ENCODE measurements at places on chromosomes 1 and 21. TPM values are rescaled to one million over a fixed set of nuclear protein-coding genes. Genes with fewer than 3 reads are reported as not detected.

DNA sequence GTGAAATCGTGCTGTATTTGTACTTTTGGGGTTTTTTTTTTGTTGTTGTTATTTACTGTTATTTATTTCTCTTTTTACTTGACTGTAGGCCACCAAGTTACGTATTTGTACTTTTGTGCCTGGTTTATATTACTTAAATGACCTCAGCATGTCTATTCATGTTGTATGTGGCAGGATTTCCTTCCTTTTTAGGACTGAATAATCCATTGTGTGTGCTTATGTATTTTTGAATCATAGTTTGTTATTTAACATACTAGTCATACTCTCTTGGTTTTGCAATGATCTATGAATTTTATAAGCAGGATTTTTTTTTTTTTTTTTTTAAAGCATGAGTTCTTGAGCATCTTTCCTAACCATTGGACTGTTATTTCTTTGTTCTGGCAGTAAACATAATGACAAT lies 51.2 kb downstream of the RNF2 start:
- DNase-seq, result no peak
- no peak overlapping the region for H3K27ac ChIP-seq

DNA sequence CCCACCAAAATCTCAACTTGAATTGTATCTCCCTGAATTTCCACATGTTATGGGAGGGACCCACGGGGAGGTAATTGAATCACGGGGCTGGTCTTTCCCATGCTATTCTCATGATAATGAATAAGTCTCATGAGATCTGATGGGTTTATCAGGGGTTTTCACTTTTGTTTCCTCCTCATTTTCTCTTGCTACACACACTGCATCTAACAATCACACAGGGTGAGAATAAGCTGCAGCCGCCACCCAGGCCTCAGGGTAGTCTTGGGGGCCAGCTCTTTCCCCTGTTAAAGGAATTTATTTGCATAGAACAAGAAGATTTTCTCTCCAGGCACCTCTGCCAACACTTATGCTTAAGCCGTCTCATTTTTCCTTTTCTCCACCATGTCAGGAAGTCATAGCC lies 26.0 kb upstream of the GBP6 start:
- no peaks in the 10 kb centered on the region for H3K4me1 ChIP-seq
- no peaks in the 10 kb centered on the region for H3K36me3 ChIP-seq
- DNase-seq, result no peak
- no peaks in the 10 kb centered on the region for H3K27me3 ChIP-seq
- no peak overlapping the region for H3K27ac ChIP-seq

DNA sequence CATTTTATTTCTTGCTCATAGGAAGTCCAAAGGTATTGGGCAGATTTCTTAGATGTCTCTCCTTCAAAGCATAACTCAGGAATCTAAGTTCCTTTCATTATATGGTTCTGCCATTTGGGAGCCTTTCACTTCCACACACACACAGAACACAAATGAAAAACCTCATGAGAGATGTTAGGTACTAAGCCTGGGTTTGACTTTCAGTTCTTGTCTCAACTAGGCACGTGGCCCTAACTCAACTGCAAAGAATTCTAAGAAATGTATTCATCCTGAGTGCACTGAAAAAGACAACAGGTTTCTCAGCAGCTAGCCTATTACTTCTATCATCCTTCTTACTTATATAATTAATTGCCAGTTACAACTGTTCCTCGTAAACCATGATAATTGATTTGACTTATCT lies 190.0 kb upstream of the SAMSN1 start:
- no peaks in the 10 kb centered on the region for H3K36me3 ChIP-seq
- no peak for DNase-seq
- no peak overlapping the region for H3K4me3 ChIP-seq
- H3K27me3 ChIP-seq, result no peaks in the 10 kb centered on the region
- no peaks in the 10 kb centered on the region for H3K4me1 ChIP-seq
- H3K27ac ChIP-seq, result no peak overlapping the region

DNA sequence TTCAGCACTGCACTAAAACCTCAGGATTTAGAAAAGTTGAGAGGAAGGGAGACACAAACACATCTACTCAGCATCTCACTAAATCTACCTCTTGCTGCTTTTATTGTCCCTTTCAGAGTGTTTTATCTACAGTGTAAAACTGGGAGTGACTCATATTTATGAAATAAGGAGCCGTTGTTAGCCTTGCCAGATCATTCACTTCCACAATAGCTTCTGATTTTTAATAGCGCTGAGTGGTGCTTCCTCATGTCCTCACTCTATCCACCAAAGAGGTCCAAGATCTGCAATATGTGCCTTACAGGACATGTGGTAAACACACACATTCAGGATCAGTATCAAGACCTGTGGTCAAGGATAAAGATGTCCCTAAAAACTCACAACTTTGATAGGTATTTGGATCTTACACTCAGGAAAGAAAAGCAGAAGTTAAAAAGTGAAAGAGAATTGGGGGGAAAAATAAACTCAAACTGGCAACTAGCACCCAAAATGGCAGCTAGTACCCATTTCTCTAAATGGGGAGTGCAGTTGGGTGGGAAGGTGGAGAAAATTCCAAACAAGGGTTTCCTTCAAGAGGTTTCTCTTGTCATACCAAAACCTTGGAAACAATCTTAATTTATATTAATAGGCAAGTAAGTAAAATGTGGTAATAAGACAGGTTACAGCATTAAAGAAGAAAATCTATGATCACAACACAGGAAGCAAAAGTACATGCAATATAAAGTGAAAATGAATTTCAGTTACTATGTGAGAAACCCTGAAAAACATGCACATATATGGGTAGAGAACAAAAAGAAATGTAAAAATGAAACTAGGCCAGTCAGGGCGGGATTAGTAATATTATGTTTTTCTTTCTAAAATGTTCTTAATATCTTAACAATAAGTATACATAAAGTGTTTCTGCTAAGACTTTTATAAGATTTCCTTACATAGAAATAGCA lies 15.9 kb downstream of the DUSP10 start:
- no peak for DNase-seq
- H3K27me3 ChIP-seq, result no peaks in the 10 kb centered on the region
- no peak overlapping the region for H3K4me3 ChIP-seq
- no peak overlapping the region for H3K27ac ChIP-seq

GRCh38 chr1:6220236-6220635 lies 14.3 kb downstream of the RNF207 start:
- H3K27me3 ChIP-seq, result no peaks in the 10 kb centered on the region
- peaks cover 40% of the 10 kb centered on the region for H3K4me1 ChIP-seq
- no peak for DNase-seq

DNA sequence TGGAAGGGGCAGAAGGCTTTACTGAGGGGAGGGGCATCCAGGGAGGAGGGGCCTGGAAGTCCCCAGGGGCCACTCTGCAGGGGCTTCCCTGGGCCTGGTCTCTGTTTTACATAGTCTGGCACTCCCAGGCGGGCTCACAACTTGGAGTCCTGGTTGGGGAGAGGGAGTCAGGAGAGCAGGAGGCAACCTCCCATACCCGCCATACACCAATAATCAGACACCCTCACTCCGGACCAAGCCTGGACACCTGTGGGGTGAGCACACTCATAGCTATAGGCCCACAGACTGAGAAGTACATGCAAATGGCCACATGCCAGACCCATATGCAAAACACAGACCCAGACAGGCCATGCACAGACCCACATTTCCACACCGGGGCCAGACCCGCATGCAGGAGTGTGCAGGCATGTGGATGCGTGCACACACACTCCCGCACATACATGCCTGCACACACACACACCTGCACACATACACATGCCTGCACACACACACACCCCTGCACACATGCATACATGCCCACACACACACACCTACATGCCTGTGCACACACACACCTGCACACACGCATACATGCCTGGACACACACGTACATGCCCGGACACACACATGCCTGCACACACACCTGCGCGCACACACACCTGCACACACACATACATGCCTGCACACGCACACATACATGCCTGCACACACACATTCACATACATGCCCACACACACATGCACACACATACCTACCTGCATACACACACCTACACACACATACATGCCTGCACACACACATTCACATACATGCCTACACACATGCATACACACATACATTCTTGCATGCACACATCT lies 89.5 kb upstream of the RUNX3 start:
- H3K4me3 ChIP-seq, result no peak overlapping the region
- H3K4me1 ChIP-seq, result no peaks in the 10 kb centered on the region
- no peak for DNase-seq
- no peak overlapping the region for H3K27ac ChIP-seq
- H3K27me3 ChIP-seq, result peaks cover 6% of the 10 kb centered on the region
- H3K36me3 ChIP-seq, result no peaks in the 10 kb centered on the region

GRCh38 chr1:204653590-204654340 lies 31.8 kb downstream of the LRRN2 start:
- no peak for DNase-seq
- no peaks in the 10 kb centered on the region for H3K27me3 ChIP-seq
- no peaks in the 10 kb centered on the region for H3K4me1 ChIP-seq
- no peak overlapping the region for H3K27ac ChIP-seq
- H3K4me3 ChIP-seq, result no peak overlapping the region

DNA sequence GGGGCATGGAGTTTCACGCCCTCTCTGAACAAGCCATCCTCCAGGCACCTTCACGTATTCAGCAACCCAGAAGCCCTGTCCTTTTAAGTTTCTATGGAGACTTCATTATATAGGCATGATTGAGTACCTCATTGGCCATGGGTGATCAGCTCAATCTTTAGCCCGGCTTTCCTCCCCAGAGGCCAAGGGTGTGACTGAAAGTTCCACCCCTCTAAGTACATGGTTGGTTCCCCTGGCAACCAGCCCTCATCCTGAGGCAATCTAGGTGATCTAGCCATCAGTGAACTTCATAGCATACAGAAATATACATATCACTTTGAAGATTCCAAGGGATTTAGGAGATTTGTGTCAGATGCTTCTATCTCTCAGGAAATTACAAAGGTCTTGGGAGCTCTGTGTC lies 21.3 kb upstream of the DHX9 start:
- no peak overlapping the region for H3K4me3 ChIP-seq
- peaks cover 3% of the 10 kb centered on the region for H3K36me3 ChIP-seq

DNA sequence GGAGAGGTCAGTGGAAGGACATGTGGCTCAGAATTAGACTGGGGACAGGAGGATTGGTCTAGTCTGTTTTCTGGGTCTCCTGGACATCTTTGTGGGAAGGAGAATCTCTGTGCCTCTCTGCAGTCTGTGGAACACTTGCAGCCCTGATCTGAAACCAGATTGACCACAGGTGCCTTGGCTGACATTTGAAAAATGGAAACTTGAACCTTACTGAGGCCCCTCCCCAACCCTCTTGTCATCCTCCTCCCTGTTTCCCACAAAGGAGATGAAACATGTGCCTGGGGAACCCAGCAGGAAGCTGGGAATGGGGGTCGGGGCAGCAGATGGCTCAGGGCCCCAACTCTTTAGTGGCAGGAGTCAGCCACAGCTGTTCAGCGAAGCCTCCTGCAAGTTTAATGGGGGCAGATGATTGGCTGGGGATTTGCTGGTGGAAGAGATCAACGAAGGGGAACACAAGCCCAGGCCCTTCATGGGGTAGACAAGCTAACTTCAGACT lies 18.1 kb downstream of the VASH2 start:
- H3K4me3 ChIP-seq, result no peak overlapping the region
- no peak for DNase-seq
- no peaks in the 10 kb centered on the region for H3K27me3 ChIP-seq
- no peaks in the 10 kb centered on the region for H3K36me3 ChIP-seq

GRCh38 chr1:236168716-236169429 lies 26.5 kb downstream of the GPR137B start:
- H3K27me3 ChIP-seq, result no peaks in the 10 kb centered on the region
- no peaks in the 10 kb centered on the region for H3K36me3 ChIP-seq
- no peak overlapping the region for H3K27ac ChIP-seq
- peak; percentile 68 for DNase-seq

DNA sequence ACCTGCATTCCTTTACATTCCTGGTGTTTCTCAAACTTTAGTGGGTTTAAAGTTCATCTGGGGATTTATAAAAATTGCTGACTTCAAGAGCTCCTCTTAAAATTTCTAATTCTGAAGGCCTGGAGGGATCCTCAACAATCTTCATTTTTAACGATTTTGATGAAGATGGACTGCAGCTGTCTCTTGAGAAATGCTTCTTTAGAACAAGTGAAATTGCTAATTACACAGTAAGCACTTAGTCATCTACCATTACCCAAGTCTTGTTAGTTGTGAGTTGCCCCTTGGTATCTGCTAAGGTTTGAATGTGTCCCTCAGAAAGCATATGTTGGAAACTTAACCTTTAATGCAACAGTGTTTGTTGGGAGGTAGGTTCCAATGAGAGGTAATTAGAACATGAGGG lies 163.7 kb downstream of the LTN1 start:
- no peaks in the 10 kb centered on the region for H3K36me3 ChIP-seq
- H3K27ac ChIP-seq, result no peak overlapping the region
- no peaks in the 10 kb centered on the region for H3K27me3 ChIP-seq
- DNase-seq, result no peak

- no peak overlapping the region for H3K4me3 ChIP-seq
- no peak overlapping the region for H3K27ac ChIP-seq
- DNase-seq, result no peak
- peaks cover 94% of the 10 kb centered on the region for H3K36me3 ChIP-seq
- H3K4me1 ChIP-seq, result no peaks in the 10 kb centered on the region
Observed at GRCh38 chr1:17653728-17654351, 101.3 kb upstream of the ACTL8 start.

DNA sequence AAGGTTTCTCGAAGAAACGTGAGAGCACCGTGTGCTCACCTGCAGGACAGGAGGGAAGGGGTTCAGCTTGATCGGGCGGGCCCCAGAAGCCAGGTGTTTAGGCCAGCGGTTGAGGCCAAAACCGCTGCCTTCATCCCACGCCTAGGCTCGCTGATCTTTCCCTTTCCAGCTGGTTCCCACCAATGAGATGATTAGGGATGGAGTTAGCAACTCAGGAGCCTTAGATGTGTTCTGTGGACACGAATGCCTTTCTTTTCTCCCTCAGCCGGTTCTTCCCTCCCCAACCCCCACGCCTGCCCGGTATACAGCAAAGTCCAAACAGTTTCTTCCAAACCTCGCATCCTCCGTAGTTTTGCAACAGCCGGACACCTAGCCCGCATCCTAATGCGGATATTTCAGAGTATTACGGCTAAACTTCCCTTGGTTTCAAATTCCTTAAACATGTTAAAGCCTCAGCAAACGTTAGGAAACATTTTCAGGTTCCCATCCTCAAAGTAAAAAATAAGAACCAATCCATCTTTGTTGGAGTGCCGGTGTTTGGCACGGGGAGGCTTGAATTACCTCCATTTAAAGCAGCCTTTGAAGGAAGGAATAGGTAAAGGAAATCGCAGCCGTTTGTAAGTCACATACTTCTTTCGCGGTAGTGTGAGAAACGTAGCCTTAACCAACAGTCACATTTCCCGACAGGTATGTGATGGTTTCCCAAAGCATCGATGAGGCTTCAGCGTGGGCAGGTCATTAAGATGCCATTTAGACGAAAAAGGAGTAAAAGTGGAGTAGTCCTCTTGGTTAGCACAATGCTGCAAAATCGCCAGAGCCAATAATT lies 1.1 kb downstream of the LRRC8C start:
- peaks cover 51% of the 10 kb centered on the region for H3K4me1 ChIP-seq
- DNase-seq, result peak; percentile 24
- no peaks in the 10 kb centered on the region for H3K27me3 ChIP-seq

GRCh38 chr1:23673086-23673813 lies 18.4 kb upstream of the RPL11 start:
- peak; percentile 36 for DNase-seq
- no peaks in the 10 kb centered on the region for H3K4me1 ChIP-seq
- H3K36me3 ChIP-seq, result no peaks in the 10 kb centered on the region
- no peaks in the 10 kb centered on the region for H3K27me3 ChIP-seq
- H3K4me3 ChIP-seq, result no peak overlapping the region

GRCh38 chr1:9822490-9822889 lies 1.3 kb downstream of the CLSTN1 start:
- no peak for DNase-seq
- H3K36me3 ChIP-seq, result no peaks in the 10 kb centered on the region
- peaks cover 43% of the 10 kb centered on the region for H3K4me1 ChIP-seq

The MT1HL1 gene
- not detected for total RNA-seq

The AMY1C gene
- not detected for total RNA-seq

The ADGRL4 gene
- 21.8 TPM for total RNA-seq

The LEFTY2 gene
- total RNA-seq, result 0.35 TPM
